ENCODE measurements at places on chromosomes 16 and 17.
A peak's percentile ranks its signal among the peaks of the same experiment; 100 is the strongest.

DNA sequence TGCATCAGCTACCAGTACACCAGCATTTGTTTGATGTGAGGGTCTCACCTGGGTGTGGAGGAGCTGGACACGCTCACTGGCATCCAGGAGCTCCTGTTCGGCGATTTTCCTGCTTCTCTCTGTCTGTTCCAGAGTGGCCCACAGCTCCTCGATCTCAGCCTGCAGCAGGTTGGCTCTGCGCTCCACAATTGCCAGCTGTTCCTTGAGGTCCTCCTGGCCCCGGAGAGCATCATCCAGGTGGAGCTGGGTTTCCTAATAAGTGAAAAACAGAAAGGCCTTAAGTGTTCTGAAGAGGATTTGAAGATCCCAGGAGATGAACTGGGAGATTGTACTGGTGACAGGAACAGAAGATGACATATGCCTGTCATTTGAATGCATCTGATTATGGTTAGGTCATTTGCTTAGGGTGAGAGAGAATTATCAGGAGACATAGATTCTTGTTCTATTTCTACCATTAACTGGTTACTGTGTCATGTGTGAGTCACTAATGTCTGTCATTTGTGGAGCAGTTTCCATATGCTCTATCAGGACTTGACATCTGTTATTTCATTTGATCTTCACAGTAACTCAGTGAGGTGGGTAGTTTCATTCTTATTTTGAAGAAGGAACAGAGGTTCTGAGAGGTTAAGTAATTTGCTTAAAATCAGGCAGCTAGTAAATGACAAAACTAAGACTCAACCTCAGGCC, 21.5 kb upstream of the MYH13 start:
- DNase-seq, result no peak

- no peak for DNase-seq
Measured at GRCh38 chr17:41849251-41849990, 11.8 kb downstream of the KLHL10 start.

- peak; percentile 69 for DNase-seq
Measured at GRCh38 chr17:8857919-8858318, 9.6 kb downstream of the PIK3R6 start.

DNA sequence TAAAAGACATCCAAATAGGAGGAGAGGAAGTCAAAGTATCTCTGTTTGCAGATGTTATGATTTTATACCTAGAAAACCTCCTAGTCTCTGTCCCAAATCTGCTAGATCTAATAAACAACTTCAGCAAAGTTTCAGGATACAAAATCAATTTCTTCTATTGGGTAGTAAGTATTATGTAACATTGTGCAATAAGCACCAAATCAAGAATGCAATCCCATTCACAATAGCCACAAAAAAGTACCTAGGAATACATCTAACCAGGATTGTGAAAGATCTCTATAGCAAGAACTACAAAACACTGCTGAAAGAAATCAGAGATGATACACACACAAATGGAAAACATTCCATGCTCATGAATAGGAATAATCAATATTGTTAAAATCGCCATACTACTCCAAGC, 13.0 kb downstream of the NLRP1 start:
- no peak for DNase-seq

DNA sequence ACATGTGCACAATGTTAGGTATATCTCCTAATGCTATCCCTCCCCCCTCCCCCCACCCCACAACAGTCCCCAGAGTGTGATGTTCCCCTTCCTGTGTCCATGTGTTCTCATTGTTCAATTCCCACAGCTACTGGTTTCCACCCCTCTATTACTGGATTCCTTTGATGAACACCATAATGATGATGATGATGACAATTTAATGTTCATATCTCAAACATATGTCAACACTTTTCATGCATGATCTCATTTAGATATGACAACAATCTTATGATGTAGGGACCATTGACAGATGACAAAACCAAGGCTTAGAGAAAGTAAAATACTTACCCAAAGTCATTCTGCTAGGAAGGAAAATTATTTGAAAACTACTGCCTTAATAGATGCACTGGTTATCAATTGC, 97.6 kb downstream of the TMEM114 start:
- no peak for DNase-seq

GRCh38 chr17:266701-267667, 85.5 kb upstream of the DOC2B start:
- DNase-seq, result no peak

- DNase-seq, result no peak
Measured at GRCh38 chr16:75415169-75415905, 18.0 kb downstream of the CFDP1 start.

- no peak for DNase-seq
Measured at GRCh38 chr17:15891318-15891717, 53.6 kb upstream of the ADORA2B start.

- DNase-seq, result peak; percentile 3
Measured at GRCh38 chr17:1271030-1271423, 783 bp downstream of the BHLHA9 start.

DNA sequence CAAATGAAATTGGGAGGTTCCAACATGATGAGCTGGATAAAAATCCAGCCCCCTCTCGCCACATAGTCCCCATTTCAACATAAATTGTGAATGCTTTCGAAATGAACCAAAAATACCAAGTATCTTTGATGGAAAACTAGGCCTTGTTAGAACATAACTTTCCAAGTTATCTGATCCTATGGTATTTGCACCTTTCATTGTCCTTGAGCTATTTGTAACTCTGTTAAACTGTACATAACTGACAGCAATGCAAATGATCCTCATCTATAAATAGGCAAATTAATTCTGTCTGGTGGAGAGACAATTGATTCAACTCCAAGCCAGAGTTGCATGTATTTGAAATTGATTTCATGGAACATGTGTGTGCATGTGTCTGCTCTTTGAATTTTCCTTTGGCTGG, 18.2 kb downstream of the CMTM4 start:
- DNase-seq, result no peak

DNA sequence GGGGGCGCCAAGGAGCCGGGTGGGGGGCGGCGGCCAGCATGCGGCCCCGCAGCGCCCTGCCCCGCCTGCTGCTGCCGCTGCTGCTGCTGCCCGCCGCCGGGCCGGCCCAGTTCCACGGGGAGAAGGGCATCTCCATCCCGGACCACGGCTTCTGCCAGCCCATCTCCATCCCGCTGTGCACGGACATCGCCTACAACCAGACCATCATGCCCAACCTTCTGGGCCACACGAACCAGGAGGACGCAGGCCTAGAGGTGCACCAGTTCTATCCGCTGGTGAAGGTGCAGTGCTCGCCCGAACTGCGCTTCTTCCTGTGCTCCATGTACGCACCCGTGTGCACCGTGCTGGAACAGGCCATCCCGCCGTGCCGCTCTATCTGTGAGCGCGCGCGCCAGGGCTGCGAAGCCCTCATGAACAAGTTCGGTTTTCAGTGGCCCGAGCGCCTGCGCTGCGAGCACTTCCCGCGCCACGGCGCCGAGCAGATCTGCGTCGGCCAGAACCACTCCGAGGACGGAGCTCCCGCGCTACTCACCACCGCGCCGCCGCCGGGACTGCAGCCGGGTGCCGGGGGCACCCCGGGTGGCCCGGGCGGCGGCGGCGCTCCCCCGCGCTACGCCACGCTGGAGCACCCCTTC, 484 bp downstream of the FZD2 start:
- DNase-seq, result peak; percentile 53

DNA sequence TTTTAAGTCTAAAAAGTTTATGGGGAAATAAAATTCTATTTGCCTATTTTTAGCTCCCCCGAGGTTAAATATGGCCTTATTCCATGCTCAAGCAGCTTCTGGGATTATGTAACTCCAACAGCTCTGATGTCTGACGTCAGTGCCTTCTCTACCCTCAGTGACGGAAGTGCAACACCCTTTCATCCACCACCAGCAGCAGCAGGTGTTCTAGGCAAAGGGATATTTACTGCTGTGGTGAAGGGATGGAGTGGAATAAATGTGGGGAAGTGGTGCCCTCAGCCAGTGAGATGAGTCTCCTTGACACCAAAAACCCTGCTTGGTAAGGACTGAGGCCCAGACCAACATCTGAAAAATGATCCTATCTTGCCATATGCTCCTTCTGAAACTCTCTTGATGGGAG, 247.4 kb downstream of the SHISA9 start:
- no peak for DNase-seq

GRCh38 chr17:65902831-65903522, 289.0 kb downstream of the CEP112 start:
- no peak for DNase-seq

DNA sequence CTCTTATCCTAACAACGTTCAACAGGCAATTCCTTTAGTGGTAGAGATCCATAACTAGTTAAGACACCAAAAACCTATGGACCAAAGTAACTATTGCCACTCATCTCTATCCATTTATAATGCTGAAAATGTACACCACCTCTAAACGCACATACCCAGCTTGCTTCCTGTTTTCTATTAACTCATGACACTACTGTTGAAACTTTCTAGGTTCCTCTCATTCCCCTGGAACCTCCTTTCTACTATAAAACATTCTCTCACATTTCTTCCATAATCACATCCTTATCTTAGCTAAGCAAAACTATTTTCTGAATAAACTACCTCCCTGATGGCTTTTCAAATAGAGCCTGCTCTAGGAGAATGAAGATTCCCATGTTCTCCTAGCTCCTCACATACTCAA, 42.9 kb upstream of the KSR1 start:
- no peak for DNase-seq

GRCh38 chr17:37089956-37090355, 141.2 kb downstream of the AATF start:
- DNase-seq, result peak; percentile 18

GRCh38 chr16:4402439-4403132, 13.8 kb downstream of the CORO7 start:
- DNase-seq, result peak; percentile 84

- DNase-seq, result no peak
Measured at GRCh38 chr16:27384425-27384824, 17.5 kb upstream of the IL21R start.

GRCh38 chr16:55710466-55710865, 54.7 kb downstream of the SLC6A2 start:
- no peak for DNase-seq

DNA sequence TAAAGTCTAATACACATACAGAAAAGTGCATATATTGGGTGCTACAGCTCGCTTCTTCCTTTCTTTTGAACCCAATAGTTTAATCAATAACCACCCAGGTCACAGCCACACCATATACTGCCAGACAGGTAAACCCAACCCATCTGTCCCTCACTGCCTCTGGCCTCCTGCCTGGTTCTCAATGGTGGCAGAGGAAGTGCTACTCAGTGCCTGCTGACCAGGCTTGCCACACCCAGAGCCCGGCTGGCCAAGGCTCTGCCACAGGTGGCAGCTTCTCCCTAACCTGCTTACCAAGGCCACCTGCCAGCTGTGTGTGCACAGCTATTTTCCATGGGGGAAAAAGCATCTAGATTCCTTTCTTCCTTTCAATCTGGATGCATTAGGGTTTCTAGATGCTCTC, 584 bp downstream of the PMP22 start:
- DNase-seq, result no peak

DNA sequence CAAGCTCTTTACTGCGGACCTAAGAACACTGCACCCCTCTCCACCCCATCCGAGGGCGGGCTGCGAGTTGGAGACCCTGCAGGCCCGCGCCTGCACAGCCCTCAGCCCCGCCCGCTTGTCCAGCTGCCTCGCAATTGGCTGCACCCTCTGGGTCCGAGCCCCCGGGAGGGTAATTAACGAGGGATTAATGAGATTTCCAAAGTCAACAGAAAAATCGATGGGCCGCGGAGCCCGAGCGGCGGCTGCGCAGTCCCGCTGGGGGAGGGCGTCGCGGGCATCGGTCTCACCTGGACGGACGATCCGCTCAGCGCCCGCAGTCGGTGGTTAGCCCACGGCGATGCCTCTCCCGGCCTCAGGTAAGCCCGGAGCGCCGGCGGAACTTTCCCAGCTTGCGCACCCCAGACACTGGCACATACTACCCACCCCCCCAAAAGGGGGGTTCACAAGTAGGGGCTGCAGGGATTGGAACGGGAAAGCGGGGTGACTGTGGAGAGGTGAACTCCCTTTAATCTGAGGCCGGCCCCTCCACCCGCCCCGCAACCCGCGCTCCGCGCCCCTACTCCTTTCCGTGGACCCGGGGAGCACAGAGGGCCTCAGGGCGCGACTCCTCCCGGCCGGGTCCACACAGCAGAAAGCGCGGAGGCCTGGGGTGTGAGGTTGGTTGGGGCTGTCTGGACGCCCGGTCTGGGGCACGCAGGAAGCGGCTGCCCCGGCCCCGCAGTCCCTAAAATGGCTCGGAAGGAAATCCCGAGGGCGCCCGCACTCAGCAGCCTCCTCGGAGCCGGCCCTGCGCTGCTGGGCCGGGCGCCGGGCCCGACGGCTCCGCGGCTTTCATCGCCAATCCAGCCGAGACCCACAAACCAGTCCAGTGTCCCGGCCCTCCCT, at the start of gene OTOP3:
Gene OTOP3 (plus strand): TSS at position 314 of the 885 bp plus-strand sequence. CDS start 24 bp downstream, at position 338.
- no peak for DNase-seq

DNA sequence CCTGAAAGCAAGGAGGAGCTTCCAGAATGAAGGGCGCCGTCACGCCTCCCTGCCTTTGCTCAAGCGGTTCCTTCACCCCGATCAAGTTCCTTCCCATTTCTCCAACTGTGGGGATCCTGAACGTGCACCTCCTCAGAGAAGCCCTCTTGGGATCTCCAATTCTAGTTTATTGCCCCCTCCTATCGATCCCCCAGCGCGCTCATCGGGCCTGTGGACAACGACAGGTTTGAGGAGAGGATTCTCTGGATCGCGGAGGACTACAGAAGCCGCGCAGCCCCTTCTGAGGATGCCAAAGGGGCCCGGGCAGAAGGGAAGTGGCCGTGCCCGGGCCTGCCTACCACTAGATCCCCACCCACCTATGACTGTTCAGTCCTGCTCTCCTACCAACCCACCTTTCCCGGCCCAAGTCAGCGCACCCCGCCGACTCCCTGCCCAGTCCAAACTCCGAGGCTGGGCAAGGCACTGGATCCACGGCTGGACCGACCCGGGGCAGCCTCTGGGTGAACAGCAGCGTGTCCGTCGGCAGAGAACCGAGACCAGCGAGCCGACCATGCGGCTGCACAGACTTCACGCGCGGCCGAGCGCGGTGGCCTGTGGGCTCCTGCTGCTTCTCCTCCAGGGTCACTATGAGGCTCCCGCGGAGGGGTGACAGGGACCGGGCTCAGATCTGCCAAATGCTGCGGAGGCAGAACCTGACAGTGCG, 12.8 kb upstream of the CES3 start:
- no peak for DNase-seq

GRCh38 chr17:77651988-77652387, 306.5 kb upstream of the TNRC6C start:
- no peak for DNase-seq

- no peak for DNase-seq
Measured at GRCh38 chr16:31467151-31467773, 4.7 kb upstream of the TGFB1I1 start.

DNA sequence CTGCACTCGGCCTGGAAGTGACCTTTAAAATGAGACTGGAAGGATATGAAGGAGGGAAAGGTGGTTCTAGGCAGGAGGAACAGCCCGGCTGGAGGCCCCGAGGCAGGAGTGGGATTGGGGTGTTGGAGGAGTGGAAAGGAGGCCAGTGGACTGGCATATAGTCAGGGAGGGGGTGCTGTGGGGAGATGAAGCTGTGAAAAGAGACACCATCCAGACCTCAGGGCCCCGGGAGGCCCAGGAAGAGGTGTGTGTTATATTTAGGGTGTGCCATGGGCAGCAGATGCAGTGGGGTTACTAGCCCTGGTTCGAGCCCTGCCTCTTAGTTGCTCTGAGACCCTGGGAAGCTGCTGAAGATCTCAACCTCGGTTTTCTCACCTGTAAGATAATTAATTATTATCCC, 18.9 kb upstream of the DOK4 start:
- no peak for DNase-seq

Data from stimulated activated naive CD8-positive, alpha-beta T cell treated with anti-CD3 and anti-CD28 coated beads, Interleukin-15, Interleukin-2, amounts not matched to agents 100 U/mL and 50 U/mL, for 24 hours (primary cell).